ENCODE measurements at places on chromosomes 7 and 10.
A peak's percentile ranks its signal among the peaks of the same experiment; 100 is the strongest.

- DNase-seq = no peak
These were observed 154.8 kb upstream of the LAMB4 start for GRCh38 chr7:108285003-108285368.

DNA sequence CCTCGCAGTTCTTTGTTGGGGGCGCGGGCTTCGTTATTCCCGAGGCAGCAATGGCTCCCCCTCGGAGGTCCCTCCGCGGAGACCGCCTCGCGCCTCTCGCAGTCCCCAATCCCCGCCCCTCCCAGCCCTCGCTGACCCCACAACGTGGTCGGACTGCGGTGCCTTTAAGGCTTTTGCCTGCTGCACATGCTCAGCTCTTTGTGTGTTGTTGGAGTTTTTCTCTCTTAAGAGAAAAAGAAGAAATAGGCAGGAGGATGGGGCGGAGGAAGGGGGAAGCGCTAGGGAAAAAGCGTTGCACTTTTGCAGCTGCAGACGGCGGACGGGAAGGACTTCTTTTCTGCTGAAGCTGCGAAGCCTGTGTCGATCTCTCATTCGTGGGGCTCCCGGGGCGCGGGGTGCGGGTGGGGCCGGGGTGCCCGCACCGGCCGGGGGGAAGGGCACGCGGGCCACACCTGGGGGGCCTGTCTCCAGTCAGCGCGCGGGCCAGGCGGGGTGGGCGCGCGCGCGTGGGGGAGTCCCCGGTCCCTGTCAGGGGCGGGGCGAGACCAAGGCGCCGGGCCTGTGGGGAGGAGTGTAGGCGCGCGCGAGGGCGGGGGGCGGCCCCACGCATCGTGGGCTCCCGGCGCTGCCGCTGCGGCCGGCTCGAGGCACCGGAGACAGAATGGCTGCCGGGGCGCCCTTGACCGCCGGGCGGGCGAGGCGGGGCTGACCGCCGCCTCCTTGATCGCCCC is 445 bp upstream of the ATRNL1 start:
- peak; percentile 12 for DNase-seq

DNA sequence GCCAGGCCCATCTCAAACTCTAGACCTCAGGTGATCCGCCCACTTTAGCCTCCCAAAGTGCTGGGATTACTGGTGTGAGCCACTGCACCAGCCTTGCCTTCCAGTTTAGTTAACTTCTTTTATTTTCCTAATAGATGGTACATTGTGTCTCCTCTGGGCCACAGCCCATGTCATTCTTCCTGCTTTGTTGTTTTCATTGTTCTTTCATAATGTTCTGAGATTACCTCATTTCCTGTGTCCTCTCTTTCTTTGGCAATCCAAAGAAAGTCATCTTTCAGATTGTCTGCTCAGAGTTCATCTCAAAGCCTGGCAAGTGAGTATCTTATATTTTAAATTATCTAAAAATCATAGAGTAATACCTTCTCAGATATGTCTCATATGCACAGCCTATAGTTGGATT is at the start of gene OLAH:
OLAH (plus strand) TSS at position 270 of the 400 bp plus-strand sequence. CDS start 3,346 bp downstream, outside the sequence.
- peak; percentile 11 for DNase-seq

GRCh38 chr7:17274551-17275245 is 23.8 kb upstream of the AHR start:
- DNase-seq = peak; percentile 30

- peak; percentile 34 for DNase-seq
These were observed 1.3 kb upstream of the GRK5 start for GRCh38 chr10:119205894-119206602.

- peak; percentile 37 for DNase-seq
These were observed 18.0 kb downstream of the CALU start for GRCh38 chr7:128757203-128757602.

- peak; percentile 19 for DNase-seq
These were observed 91.1 kb upstream of the CACNA2D1 start for GRCh38 chr7:82534684-82535083.

DNA sequence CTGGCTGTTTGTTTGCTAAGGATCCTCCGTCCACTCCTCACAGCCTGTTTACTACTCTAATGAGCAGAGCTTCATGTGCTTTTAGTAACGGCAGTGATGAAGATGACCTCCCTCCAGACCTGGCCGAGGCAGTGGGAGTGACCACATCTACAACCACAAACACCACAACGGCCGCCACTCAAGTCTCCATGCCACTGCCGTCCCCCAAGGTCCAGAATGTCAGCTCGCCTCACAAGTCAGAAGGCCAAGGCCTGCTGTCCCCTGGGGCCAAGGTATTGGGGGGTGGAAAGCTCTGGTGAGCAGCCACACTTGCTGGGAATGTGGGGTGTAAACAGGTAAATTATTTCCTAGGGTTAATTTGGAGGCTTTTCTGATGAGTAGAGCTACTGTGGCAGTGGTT is 926.4 kb downstream of the IPMK start:
- DNase-seq = no peak

GRCh38 chr10:101848408-101848807 is 4.8 kb upstream of the KCNIP2 start:
- no peak for DNase-seq

DNA sequence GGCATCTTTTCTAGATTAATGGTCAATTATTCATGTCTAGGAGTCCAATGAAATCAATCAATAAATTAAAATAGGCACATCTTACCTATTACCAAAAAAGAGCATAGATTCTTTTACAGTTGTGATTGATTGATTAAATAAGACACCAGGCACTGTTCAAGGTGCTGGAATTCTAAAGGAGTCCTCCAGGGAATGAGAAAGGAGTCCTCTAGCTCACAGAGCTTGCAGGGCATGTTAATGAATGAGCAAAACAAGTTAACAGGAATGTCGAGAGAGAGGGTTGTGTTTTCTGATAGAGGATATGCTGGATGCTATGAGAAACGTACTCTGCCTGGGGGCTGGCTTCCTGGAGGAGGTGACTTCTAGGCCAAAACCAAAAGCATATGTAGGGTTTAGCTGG is 191.4 kb downstream of the BMPER start:
- DNase-seq = no peak

GRCh38 chr7:141294143-141294829 is 220.4 kb downstream of the TMEM178B start:
- DNase-seq = no peak

- DNase-seq = no peak
These were observed 5.9 kb upstream of the UBE3C start for GRCh38 chr7:157132796-157133195.

DNA sequence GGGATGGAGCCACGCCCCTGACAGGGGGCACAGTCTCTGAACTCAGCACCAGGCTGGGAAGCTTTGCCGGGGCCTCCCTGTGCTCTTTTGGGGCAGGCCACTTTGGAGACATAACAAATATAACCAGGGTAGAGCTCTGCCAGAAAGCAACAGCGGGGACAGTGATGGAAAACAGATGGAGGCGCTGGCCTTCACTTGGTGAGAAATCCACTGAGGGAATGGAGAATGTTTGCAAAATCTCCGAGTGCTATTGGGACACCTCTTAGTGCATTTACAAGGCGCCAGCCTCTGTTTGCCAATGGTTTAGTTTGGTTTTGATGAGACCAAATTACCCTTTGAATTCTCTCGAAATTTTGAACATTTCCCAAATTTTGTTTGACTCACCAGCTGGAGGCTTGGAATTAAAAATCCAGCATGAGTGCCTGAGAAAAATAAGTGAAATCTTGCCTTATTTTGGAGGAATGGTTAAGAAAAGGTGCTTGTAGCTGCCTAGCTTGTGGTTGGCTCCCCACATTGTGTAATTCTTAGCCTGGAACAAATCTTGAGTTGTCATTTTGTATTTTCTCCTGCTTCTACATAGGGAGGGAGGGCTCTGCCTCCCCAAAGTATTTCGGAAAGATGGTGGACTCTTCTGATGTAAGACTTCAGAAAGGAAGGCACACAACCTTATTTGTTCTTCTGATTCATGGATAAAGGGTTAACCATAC is 980.5 kb downstream of the LRMDA start:
- peak; percentile 99 for DNase-seq

- no peak for DNase-seq
These were observed 304.7 kb downstream of the BICC1 start for GRCh38 chr10:58817201-58817846.

DNA sequence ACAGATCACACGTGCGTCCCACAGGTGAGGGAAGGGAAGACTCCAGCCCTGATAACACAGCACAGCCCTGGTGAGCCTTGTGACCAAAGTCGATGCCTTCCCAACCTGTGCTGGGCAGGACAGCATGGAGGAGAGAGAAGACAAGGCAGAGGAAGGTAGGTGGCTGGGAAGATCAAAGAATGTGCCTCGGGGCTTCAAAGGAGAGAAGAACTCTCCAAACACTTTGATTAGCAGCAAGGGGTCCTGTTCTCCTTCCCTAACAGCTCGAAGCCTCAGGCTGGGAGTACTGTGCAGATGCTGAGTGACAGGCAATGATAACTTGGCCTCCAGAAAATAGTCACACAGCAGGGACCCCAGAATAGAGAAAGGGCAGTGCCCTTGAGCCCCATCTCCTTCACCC is 288.5 kb downstream of the TCERG1L start:
- DNase-seq = no peak

- DNase-seq = no peak
These were observed 19.8 kb downstream of the HNRNPA2B1 start for GRCh38 chr7:26180792-26181198.

- DNase-seq = no peak
These were observed 674.3 kb downstream of the INHBA start for GRCh38 chr7:41028580-41028979.

DNA sequence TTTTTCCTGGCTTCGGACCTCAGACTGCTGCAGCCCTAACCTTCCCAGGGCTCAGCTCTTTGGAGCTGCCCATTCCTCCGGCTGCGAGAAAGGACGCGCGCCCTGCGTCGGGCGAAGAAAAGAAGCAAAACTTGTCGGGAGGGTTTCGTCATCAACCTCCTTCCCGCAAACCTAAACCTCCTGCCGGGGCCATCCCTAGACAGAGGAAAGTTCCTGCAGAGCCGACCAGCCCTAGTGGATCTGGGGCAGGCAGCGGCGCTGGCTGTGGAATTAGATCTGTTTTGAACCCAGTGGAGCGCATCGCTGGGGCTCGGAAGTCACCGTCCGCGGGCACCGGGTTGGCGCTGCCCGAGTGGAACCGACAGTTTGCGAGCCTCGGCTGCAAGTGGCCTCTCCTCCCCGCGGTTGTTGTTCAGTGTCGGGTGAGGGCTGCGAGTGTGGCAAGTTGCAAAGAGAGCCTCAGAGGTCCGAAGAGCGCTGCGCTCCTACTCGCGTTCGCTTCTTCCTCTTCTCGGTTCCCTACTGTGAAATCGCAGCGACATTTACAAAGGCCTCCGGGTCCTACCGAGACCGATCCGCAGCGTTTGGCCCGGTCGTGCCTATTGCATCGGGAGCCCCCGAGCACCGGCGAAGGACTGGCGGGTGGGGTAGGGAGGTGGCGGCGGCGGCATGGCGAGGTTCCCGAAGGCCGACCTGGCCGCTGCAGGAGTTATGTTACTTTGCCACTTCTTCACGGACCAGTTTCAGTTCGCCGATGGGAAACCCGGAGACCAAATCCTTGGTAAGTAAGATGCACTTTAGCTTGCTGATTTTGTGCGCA is at the start of gene PLXDC2:
PLXDC2 (plus strand) TSS at position 22 of the 820 bp plus-strand sequence.
- peak; percentile 25 for DNase-seq

- DNase-seq = no peak
These were observed 91.5 kb upstream of the EFCAB10 start for GRCh38 chr7:105672801-105673200.

GRCh38 chr10:111926286-111926685 is 257.3 kb downstream of the GPAM start:
- DNase-seq = no peak

DNA sequence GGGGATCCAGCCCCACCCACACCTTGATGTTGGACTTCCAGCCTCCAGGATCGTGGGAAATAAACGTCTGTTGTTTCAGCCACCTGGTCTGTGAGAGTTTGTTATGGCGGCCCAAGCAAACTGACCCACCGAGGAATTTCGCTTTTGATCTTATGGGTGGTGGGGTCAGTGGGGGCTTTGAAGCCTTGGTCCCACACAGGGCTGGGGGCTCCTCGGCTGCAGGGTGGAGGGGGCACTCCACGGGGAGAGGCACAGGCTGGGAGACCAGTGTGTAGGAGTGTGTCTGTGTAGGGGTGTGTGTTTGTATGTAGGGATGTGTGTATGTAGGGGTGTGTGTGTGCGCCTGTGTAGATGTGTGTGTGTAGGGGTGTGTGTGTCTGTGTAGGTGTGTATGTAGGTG is 48.1 kb upstream of the PSMG3 start:
- DNase-seq = no peak

GRCh38 chr7:158409120-158409519 is 178.5 kb downstream of the PTPRN2 start:
- no peak for DNase-seq

- no peak for DNase-seq
These were observed 73.8 kb downstream of the OAT start for GRCh38 chr10:124344931-124345330.

All from AG10803 (cell line).